Cortex of kidney (tissue), 1 donor: ENCODE measurements at places on chromosomes 4 and X.

GRCh38 chr4:82957045-82957444, 53.6 kb downstream of the LIN54 start:
- DNase-seq = no peak

DNA sequence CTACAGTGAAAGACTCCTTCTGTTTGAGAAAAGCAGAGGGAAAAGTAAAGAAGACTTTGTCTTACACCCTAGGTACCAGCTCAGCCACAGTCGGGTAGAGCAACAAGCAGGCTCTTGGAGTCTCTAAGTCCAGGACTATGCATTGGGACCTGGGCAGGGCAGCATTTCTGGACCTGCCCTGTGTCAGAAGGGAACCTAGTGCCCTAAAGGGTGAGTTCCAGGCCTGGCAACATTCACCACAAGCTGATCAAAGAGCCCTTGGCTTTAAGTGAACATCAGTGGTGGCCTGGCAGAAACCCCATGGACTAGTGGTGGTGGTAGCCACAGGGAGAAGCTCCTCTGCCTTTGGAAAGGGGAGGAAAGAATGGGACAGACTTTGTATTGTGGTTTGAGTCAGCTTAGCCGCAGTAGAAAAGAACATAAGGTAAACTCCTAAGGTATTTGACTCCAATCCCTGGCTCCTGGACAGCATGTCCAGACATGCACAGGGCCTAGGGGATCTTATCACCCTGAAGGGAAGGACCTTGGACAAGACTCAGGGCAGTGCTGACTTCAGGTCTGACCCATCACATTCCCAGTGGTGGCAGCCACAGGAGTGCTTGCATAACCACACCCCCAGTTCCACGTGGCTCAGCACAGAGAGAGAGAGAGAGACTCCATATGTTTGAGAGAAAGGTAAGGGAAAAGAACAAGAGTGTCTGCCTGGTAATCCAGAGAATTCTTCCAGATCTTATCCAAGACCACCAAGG, 32.6 kb downstream of the CCDC158 start:
- DNase-seq = no peak

DNA sequence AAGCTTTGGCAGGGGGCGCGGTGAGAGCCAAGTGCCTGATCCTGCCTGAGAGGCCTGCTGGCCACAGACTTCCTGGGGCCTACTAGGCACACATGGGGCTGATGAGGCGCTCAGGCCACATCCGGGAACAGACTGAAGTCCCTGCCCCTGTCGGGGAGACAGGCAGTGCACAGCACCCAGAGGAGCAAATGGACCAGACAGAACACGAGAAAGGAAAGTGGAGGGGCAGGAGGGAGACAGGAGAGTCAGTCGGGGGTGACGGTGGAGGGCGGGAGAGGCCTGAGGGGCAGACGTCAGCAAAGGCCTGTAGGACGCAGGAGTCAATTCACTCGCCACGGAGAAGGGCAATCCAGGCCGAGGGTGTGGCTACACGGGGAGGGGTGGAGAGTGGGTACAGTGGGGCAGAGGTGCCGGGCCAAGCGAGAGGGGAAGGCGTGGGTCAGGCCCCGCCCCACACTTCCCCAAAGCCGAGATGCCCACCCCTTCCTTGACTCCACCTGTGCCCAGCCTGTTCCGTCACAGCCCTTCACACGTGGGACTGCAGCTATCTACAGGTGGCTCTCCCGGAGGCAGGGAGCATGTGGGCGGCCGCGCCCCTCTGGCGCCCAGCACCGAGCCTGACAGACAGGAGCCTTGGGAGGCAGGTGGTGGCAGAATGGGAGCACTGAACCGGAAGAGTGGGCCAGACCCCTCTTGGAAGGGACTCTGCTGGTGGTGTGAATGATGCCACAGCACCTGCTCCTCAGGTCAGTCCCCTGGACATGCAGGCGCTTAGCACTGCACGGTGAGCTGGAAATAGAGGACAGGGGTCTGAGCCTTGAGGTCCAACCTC, 20.5 kb downstream of the NOP14 start:
- no peak for DNase-seq

DNA sequence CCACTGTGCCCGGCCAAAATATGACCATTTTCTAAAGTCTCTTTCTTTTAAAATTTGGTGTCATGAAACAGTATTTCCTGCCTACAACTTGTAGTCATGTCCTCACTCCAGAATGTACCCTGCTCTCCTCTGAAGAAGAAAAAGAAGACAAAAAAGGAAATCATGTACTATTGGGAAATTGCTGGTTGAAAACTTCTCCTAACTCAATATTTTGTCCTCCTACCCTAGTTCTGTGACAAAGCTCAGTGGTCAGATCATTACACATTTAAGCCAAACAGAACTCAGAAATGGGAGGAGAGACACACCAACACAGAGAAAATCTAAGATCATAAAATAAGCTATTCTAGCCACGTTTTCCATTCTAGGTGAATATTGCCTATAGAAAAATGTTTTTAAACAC, 127.7 kb downstream of the IRF2 start:
- no peak for DNase-seq

DNA sequence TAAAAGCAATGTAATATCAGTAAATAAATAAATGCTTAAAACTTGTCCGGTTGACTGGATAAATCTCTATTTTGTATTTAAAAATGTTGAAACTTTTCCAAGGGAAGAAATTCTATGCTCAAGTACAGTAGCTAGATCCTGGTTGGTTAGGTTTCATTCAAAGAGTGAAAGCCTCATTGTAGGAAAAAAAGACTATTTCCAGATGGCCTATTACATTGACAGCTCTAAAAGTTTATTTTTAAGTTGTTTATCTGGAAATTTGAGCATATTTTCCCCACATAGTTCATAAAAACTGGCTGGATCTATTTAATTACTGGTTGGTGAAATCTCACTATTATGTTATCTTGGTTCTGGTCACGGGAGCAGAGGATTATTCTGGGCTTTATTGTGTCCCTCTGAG, 38.0 kb downstream of the FRAS1 start:
- no peak for DNase-seq

DNA sequence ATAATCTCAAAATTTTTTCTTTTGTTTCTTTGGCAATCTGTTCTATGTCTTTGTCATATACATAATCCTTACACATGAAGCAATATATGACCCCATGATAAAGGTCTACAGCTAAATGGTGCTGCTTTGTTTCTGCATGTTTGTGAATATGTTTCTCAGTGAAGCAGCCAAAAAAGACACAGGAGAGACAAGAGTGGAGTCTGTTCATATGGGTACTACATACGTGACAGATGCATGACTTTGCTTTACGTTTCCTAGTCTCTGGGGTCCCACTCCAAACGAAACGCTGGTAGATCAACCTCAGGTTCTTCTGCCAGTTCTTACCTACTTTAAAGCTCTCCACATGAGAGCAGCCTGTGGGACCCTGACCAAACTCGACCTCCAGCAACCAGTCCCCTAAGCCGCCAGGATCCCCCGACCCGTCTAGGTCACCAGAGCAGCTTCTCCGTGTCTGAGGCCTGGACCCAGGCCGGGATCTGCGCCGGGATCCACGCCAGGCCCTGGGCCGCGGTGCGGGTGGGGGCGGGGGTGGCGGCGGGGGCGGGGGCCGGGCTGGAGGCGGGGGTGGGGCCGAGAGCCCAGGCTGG, 1.5 kb downstream of the USP51 start:
- DNase-seq = no peak

- no peak for DNase-seq
Observed at GRCh38 chrX:110120025-110120424, 117.1 kb downstream of the TMEM164 start.

GRCh38 chr4:118313098-118313497, 39.7 kb downstream of the PRSS12 start:
- no peak for DNase-seq

GRCh38 chrX:48935301-48935670, 16.5 kb upstream of the PIM2 start:
- DNase-seq = no peak

DNA sequence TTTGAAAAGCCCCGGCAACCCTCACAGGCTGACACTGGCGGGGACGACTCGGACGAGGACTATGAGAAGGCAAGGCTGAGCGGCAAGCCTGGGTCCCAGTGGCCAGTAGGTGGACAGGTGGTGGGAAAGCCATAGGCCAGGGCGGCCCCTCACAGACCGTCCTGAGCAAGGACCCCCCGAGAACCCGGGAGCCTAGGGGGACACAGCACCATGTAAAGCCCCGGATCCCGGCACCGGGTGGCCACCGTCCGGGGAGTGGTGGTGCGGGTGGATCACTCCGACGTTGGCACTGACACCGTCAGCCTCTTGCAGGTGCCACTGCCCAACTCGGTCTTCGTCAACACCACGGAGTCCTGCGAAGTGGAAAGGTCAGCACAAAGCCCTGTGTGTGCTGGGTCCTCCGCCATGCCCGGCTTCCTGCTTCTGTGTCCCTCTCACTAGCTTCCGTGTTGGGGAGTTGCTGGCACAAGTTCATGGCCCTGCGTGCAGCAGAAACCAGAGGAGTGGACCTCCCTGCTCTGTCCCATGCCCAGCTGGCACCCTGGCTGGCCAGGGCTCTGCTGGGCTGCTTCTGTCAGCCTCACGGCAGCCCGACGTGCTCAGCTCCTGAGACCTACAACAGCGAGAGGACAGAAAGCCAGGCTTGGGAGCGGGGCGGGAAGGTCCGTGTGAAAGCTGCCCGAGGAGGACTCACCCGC, 11.9 kb upstream of the ADD1 start:
- DNase-seq = no peak

DNA sequence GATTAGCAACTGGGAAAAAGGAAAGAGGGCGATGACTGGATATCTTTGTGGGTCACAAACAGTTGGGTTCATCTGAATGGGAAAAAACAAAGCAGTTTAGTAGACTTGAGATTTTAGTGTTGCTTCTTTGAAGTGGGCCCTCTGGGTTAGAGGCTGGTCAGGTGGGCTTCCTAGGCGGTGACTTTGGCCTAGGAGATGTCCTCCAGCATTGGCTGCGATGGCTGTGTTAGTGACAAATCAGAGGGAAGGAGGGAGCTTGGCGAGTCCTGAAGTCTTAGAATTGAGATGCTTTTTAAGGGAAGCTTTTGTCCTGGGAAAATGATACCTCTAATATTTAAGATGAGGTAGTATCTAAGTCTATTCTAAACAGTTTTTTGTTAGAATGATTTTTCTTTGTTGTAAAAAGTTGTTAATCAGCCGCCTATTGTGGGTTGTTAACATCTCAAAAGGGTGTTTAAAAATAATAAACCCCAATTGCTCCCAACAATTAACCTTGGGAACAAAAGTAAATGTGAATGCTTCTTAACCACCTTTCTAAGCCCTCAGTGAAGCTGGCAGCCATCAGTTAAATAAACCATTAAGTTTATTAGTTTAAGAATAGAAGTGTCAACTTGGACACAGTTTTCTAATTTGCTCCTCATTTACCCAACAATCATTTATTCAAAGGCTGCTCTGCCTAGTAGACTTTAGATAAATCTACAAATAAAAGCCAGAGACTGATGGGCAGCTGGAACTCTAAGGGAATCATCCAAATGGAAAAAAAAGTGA, 31.7 kb downstream of the DLG3 start:
- no peak for DNase-seq

DNA sequence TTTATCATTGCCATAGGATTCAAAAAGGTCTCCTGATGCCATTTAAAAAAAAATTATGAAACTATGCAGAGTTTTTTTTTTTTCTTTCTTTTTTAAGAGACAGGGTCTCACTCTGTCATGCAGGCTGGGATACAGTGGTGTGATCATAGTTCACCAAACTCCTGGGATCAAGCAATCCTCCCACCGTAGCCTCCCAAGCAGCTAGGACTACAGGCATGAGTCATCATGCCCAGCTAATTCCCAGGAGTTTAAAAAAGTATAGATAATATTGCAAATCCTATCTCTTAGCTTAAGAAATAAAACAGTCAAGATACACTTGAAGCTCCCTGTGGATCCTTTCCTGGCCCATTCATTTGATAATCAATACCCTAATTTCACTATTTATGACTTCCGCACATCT, 58.6 kb upstream of the PRSS48 start:
- no peak for DNase-seq

- no peak for DNase-seq
Observed at GRCh38 chr4:20572976-20573375, 127.3 kb upstream of the PACRGL start.

DNA sequence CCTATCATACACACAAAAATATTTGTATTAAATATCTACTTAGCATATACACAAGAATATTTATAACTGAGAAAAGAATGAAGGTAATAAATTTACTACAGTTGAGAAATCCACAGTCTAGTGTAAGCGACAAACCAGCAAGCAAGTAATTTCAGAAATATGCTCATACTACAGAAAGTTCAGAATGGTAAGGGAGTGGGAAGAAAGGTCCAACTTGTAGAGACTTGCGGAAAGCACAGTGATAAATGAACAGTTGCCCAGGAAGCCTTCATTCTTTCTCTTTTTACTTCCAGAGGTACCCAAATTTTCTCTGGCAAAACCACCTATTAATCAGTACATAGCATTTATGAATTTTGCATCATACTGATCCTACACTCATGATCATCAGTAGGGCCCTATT, 438.1 kb upstream of the PCDH10 start:
- DNase-seq = no peak

GRCh38 chrX:120308558-120308957, 2.7 kb downstream of the TMEM255A start:
- DNase-seq = no peak

DNA sequence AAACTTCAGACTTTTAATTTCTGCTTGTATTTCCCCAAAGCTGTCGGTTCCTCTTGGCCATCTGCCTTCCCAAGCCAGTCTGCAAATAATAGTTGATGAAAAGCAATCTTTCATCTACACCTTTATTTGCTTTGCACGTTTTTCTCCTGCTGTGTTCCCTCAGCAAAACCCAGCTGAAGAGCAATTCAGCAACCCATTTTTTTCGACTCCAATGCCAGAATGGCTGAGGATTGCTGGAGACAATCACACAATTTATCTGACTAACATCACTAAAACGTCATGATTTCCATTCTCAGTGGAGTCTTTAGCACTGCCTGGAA, 94.3 kb downstream of the GPRIN3 start:
- no peak for DNase-seq

DNA sequence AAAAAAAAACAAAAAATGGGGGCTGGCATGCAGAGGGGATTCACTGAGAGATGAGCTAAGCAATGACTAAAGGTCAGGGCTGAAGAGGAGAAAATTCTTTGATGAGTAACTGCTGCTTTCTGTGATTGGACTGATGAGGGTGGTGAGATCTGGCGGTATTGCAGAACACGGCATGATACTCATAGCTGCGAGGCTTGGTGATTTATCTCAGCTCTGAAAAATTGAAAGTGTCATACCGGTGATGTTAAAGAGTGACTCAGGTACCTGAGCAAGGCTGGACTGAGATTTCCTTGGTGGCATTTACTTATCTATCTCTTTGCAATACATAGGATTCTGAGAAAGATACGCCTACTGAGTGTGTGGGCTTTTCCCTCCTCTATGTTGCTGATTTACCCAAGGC, 204.1 kb upstream of the DDX53 start:
- no peak for DNase-seq

DNA sequence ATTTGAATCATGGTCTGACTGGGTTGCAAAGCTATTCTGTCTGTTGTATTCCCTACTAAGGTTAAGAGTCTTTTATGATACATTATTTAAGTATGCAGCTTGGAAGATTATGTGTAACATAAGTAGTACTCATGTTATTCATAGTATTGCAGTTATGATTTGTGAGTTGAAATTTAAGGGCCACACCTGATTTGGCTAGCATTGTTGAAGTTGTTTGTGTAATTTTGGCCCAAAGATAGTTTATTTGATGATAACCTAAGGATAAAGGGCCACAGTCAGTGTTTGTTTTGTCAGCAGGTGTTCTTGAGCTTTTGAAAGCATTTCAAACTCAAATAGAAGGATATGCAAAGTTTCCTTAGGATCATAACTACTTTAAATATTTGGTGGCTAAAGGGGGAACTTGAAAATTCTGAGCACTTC, 38.9 kb downstream of the NUDT9 start:
- DNase-seq = no peak
